ENCODE measurements at places on chromosomes 1 and 21.

DNA sequence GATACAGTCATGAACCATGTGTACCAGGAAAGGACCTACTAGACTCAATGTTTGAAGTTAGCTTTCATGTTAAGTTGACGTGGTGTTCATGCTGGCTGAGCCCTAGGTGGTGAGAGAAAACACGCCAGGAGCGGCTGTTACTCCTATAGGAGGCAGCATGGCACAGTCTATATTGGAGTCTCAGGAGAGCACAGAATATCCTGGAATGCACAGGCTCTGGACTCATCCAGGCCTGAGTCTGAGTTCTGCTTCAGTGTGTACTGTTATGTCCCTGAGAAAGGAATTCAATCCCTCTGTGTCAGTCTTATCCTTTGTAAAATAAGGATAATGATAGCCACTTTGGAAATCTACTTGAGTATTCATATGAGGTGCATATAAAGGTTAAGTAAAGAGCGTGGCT lies 41.2 kb downstream of the DPT start:
- no peak for DNase-seq

DNA sequence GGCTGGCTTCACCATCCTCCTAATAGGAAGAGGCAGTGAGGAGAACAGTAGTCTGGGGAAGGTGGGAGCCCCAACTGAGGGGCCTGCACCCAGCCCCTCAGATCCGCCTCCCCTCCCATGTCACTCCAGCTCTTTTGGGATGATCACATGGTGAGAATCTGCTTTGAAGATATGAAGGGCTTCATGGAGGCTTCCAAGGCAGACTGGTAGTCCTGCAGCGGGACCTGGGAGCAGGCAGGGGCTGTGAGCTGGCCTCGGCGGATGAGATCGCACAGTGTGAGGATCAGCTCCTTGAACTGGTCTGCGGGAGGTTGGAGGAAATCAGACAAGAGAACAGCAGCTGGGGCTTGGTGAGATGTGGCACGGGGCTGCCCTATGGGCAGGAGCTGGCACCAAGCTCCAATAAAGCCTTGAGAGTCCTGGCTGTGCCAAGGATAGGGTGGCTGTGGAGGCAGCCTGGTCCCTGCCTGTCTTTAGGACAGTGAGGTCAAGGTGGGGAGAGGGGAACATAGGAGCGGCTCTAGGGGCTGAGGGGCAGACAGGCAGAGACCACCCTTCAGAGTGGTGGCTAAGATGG lies 12.3 kb upstream of the SRSF4 start:
- DNase-seq: no peak

- no peak for DNase-seq
Measured at GRCh38 chr1:214934045-214934444, 148.5 kb upstream of the KCNK2 start.

GRCh38 chr1:240528591-240528990 lies 83.4 kb downstream of the GREM2 start:
- DNase-seq: no peak

GRCh38 chr1:21782868-21783678 lies at the start of gene USP48:
Gene USP48, minus strand, starts transcription at chr1:21783149. Its CDS starts 192 bp downstream, at chr1:21782957.
- peak; percentile 98 for DNase-seq

DNA sequence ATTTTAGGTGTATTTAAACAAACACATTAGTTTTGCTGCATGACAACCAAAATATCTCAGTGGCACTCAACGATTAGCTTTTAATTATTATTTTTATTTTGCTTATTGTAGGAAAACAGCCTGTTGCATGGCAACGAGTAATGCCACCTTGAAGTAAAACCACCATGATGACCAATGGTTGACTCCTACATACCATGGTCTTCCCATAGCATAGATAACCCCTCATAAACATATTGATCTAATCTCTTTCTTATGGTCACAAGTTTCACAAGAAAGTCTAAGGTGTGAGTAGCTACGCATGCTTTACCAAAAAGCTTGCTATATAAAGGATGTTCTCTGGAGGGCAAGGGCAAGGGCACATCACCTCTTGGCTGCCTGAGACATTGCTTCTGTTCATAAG lies 61.5 kb upstream of the PTBP2 start:
- no peak for DNase-seq

- no peak for DNase-seq
Measured at GRCh38 chr21:31334648-31335121, 9.4 kb downstream of the TIAM1 start.

GRCh38 chr1:59427155-59427554 lies 130.3 kb downstream of the FGGY start:
- no peak for DNase-seq

GRCh38 chr1:32334274-32334861 lies 1.7 kb downstream of the MARCKSL1 start:
- DNase-seq: no peak

DNA sequence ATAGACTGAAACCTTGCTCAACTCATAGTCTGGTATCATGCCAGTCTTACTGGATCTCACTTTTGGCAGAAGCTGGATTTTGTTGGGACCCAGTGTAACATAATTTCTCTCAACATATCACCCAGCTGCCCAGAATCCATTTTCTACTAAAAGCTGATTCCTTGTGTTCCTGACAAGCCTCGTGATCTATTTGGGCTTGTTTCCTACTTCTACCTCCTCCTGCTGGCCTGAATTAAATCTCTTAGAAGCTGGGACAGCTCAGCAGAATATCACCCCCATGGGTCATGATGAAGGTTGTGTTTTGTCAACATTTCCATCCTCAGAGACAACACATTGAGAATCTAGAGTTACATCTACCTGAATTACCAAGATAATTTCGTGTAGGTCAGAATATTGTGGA lies 7.7 kb downstream of the GOLT1A start:
- DNase-seq: no peak

Data from CD4-positive, alpha-beta T cell treated with Interleukin-15 for 1 hour (primary cell).